CD4-positive, alpha-beta T cell treated with Interleukin-4 for 1 hour (primary cell): ENCODE measurements at places on chromosomes 13 and 19.
A peak's percentile ranks its signal among the peaks of the same experiment; 100 is the strongest.

- DNase-seq: no peak
These were observed 441 bp downstream of the INAFM1 start for GRCh38 chr19:47274891-47275761.

DNA sequence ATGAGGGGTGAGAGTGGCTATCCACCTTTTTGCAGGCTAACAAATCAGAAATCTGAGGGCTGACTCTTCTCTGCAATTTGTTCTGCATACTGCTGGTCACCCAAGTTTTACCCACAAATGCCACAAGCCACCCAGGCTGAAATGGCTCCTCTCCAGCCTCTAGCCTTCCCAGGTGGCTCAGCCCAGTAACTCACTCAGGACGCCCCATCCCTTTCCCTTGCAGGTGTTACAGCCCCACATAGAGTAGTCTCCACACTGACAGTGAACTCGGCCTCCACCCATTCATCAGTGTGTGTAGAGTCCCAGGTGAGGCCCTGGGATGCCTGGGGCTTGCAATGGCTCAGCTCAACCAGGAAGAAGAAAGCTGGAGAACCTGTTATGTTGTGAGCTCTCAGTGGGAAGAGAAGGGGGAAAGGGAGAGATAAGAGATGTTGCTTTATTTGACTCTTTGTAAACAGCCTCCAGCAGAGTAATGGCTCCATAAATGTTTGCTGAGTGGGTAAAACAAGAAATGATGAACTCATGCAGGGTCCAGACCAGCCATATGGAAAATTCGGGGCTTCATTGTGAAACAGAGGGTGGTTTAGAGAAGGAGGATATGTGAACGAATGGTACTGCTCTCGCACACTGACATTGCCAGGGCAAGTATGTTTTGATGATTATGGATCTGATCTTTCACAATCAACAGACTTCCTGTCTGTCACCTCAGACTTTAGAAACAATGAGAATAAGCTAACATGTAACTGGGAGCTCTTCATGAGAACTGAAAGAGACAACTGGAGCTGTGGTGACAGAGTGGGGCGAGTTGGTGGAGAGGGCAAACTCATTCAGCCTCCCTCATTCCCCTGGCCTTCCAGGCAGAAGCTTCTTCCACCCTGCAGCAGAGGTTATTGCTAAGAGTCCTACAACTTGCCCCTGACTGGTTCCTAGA is 74.2 kb upstream of the RFC3 start:
- DNase-seq: peak; percentile 17

DNA sequence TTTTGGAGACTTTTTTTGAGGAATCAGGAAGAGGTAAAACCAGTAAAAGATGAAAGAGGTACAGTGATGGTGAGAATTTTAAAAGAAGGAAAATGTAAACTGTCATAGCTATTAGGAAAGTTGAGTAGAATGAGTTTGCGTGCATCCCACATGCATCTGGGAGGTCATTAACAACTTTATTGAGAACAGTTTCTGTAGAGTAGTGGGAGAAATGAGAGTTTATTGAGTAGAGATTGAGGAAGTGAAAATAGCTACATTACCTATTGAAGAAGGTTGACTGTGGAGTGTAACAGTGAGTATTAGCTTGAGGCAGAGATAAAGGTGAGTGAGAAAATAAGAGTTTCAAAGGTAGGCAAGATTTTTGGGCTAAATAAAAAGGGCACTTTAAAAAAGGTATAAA is 38.7 kb downstream of the BRCA2 start:
- no peak for DNase-seq

DNA sequence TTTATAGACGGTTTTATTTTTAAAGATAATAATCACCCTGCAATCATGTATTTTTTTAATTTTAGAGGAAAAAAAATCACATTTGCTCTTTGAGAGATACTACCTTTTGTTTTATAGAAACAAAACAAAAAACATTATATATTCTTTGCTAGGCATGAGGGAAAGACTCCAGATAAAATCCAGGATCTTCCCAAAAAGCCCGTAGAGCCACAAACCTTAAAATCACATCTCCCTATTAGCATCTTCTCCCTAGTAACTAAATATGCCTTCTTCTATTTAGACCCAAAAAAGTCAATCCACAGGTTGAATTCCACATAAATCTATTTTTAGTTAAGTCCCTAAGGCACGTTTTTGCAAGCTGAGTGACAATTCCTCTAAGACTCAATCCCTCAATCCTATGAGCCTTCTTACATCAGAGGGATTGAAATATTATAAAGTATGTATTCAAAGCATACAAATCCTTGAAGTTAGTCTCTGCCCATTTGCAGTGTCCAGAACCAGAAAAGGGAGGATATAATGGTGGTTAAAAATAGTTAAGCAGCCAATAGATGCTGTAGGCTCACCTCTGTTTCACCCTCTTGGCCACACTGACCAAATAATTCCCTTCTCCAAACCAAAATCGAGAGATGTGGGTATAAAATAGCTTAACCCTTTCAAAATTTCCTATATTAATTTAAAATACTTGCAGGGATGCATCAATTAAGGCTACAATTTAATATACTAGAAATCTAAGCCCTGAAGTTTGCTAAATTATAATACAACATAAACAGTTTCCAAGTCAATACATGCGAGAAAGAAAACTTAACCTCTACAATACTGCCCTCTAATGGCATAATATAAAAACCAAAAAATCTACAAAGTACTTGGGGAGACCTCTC is 64.0 kb downstream of the SERP2 start:
- DNase-seq: peak; percentile 77

GRCh38 chr19:35178701-35179100 is 24.2 kb downstream of the FXYD5 start:
- DNase-seq: no peak

GRCh38 chr13:26482451-26483197 is 74.9 kb upstream of the WASF3 start:
- DNase-seq: peak; percentile 72

DNA sequence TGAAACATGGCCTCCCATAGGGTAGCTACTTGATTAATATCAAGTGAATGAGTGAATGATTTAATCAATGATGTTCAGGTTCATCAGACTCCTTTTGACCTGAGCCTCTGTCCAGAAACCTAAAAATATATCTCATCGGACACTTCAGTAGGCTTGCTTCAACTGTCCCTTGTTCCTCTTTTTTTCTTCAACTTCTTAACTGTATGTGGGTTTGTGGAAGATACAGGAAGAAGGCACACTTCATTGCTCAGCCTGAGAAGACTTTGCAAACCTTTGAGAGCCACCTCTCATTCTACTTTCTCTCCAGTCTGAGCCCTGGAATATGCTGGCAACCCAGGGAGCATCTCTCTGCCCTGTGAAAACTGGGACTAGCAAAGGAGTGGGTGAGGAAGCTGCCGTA is 557.0 kb downstream of the FGF9 start:
- no peak for DNase-seq

DNA sequence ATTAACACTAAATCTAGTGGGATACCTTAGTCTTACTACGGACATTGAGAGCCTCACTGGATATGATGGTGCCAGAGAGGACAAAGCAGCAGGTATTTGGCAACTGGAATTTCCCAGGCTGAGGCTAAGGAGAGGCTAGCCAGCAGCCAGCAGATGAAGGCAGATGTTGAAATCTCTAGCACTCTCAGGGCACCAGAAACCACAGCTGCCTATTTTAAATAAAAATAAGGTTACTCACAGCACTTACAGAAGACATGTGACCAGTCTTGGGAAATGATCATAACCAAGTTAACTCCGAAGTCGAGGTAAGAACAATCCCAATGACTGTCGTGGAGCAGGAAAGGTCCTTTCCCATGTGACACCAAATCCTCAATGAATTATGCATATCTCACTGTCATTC is 1726.0 kb downstream of the EFNB2 start:
- no peak for DNase-seq

DNA sequence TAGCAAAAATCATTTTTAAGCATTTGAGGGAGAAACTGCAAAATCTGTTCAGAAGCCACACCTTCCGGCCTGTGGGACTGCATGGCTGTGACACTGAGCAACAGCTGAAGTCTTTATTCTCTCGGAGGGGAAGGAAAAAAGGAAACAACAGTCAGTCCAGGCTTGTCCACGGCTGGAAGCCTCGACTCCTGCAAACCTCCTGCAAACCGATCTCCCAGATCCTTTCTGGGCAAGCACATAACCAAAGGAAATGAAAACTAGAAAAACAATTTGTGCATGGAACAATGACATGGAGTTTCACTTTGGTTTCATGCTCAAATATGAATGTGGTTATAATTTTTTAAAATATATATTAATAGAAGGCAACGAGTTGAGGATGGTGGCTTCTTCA is 1.0 kb downstream of the COL4A1 start:
- no peak for DNase-seq

DNA sequence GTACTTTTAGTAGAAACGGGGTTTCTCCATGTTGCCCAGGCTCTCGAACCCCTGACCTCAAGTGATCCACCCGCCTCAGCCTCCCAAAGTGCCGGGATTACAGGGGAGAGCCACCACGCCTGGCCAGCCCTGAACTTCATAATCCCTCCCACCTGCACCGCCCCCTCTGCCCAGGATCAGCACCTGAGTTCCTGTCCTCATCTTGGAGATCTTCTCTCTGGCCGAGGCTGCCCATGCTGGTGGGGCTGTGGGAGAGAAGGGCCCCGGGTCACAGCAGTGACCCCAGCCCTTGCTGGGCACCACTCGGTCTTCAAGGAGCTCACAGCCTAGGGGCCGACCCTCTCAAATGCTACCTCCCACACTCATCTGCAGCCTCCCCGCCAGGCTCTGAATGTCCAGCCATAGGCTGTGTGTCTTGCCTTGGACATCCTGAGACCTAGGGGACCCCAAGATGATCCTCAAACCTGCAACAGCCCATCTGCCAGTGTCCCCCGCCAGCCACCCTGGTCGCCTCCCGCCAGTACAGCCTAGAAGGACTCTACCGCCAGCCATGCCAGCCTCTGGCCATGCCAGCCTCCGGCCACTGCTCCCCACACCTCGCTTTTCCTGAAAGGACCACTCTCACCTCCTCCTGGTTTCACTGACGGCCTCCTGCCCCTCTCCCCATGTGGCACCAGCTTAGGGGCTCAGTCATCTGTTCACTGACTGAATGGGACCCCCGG is 1.5 kb downstream of the ATP8B3 start:
- no peak for DNase-seq

DNA sequence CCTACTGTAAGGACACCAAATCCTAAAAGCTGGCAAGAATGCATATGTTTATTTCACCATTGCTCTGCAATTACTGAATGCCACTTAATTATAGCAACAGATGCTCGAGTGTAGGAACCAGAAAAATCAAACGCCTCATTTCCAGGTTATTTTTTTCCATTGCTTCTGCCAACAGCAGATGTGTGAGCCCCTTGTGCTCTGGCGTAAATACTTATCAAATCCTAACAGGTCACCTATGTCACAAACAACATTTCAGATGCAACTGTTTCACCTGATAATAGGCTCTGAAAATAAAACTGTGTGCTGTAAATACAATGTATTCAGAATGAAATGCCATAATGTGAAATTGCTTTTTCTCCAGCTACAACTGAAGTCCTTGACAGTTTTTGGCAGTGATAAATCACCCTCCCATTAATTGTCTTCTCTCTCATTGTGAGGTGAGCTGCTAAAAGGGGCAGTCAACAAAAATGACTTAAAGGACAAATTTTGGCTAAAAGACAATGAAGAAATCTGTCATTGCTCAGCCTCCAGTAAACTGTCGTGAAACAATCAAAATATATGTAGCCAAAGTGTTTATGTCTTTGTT is 344.0 kb downstream of the DACH1 start:
- DNase-seq: no peak

DNA sequence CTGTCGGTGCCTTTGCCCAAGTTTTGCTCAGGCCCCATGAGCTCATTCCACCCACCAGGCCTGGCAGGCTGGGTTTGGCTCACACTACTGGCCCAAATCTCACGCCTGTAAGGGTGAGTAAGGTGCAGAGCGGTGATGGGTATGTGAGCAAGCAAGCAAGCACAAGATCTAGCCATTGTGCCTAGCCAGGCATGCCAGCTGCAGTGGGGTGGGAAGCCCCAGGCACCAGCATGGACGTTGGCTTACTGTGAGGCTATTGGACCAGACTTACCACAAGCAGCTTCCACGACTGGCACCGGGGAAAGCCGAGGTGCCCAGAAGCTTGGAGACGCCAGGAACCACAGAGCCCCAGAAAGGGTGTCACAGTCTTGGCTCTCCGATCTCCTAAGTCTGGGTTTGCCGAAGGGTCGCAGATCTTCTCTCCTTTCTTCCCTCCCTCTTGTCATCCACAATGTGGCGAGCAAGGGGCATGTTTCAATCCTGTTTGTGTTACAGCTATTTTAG is 2659.4 kb upstream of the PCDH20 start:
- no peak for DNase-seq

DNA sequence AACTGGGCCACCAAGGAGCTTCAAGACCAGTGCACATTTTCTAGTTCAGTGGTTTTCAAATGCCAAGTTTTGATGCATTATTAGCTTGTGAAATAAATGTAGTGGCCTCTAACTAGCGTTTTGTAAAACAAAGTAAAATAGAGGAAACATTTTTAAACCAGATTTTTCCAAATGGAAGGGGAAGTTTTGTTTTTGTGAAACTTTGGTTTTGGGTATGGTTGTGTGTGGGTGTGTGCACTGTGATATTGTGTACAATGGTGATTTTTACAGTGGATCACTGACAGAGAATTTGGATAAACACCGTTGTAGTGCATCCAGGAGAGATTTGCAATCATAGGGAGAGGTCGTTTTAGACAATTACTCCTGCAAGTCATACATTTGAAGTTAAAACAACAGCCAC is 108.9 kb downstream of the SLC7A1 start:
- no peak for DNase-seq

DNA sequence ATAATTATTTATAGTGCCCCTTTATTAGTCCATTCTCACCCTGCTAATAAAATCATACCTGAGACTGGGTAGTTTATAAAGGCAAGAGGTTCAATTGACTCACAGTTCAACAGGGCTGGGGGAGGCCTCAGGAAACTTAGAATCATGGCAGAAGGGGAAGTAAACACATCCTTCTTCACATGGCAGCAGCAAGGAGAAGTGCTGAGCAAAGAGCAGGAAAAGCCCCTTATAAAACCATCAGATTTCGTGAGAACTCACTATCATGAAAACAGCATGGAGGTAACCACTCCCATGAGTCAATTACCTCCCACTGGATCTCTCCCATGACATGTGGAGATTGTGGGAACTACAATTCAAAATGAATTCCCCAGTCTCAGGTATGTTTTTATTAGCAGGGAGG is 89.9 kb upstream of the STARD13 start:
- no peak for DNase-seq

- DNase-seq: peak; percentile 88
These were observed 2.8 kb upstream of the CIRBP start for GRCh38 chr19:1266129-1266915.

DNA sequence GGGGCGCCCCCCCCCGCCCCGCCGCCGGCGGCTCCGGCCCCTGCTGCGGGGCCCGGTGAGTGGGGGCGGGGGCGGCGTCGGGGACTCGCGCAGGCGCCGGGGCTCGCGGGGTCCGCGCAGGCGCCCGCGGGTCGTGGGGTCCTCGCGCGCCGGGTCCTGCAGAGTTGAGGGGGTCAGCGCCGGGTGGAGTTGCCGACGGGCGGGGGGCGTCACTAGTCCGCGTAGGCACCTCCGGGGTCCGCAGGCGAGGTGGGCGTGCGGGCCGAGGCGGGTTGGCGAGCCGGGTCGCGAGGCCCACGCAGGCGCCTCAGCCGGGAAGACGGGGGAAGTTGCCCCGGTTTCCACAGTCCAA is 365 bp downstream of the PPP6R1 start:
- peak; percentile 40 for DNase-seq

- no peak for DNase-seq
These were observed 8.2 kb upstream of the ZNF527 start for GRCh38 chr19:37362733-37363132.

GRCh38 chr19:41362143-41362847 is 1.7 kb downstream of the B9D2 start:
- DNase-seq: no peak

GRCh38 chr19:58516964-58517833 is 2.4 kb downstream of the ZBTB45 start:
- no peak for DNase-seq
